Amniotic epithelial cell (primary cell): ENCODE measurements at places on chromosomes 12 and 14.

GRCh38 chr14:100708425-100709288 is 18.0 kb upstream of the DLK1 start:
- DNase-seq = peak; percentile 93

- no peak for DNase-seq
These were observed 1.7 kb downstream of the SPTSSA start for GRCh38 chr14:34460295-34460694.

GRCh38 chr12:11540615-11541310 is 108.7 kb upstream of the ETV6 start:
- no peak for DNase-seq

- DNase-seq = no peak
These were observed 8.4 kb upstream of the HHIPL1 start for GRCh38 chr14:99636487-99636886.

DNA sequence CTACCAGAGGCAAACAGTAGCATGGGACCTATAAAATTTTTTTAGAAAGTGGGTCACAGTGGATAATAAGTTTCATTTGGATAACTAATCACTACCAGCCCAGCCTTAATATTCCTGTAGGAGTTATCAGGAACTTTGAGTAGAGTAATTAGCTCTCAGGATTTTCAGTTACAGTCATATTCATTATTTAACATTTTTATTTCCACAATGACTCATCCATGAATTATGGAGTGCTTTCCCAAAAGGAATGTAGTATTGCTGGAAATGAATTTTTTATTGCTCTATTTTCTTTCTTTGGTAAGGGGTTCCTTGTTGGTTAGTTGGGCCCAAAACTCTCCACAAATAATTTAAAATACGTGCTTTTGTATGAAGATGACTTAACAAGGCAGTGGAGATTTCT is 53.7 kb downstream of the ERC1 start:
- peak; percentile 47 for DNase-seq

GRCh38 chr12:58117201-58117600 is 175.8 kb downstream of the ATP23 start:
- no peak for DNase-seq
